ENCODE measurements at places on chromosomes 13 and 19.

DNA sequence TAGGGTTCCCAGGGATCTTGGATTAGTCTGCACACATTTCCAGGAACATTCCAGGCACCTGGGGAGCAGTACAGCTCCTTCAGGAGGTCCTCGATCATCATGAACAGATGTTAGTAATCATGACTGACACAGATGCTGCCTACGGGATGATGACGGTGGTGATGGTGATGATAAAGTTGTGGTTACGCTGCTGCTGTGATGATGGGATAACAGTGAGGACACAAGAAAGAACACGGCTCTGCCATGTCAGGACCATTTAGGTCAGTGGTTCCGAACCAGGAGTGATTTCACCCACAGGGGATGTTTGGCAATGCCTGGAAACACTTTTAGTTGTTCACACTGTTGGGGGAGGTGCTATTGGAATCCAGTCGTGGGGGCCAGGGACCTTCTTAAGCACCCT is 1193.0 kb downstream of the UQCRFS1 start:
- DNase-seq = no peak

GRCh38 chr13:31322026-31322425 is 122.3 kb downstream of the B3GLCT start:
- no peak for DNase-seq

GRCh38 chr13:30881191-30881651 is 24.9 kb upstream of the MEDAG start:
- no peak for DNase-seq

- no peak for DNase-seq
These were observed 1.5 kb upstream of the MYADM start for GRCh38 chr19:53865918-53866864.

DNA sequence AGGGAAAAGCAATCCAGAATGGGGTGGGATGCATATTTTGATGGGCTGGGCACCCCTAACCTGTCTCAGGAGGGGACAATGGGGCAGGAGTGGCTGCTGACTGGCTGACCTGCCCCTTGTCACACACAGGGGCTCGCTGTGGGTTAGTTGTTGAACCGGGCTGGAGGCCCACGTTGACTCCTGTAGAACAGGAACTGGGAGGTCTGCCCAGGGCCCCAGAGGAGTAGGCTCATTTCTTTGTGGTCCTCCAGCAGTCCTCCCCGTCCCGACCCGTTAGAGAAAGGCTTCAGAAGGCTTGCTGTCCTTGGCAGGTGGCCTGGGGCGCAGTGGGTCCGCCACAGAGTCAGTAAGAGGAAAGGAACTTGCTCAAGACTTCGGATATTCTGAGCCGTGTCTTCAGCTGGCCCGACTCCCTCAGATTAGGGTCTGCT is 70.1 kb downstream of the COL4A1 start:
- no peak for DNase-seq

DNA sequence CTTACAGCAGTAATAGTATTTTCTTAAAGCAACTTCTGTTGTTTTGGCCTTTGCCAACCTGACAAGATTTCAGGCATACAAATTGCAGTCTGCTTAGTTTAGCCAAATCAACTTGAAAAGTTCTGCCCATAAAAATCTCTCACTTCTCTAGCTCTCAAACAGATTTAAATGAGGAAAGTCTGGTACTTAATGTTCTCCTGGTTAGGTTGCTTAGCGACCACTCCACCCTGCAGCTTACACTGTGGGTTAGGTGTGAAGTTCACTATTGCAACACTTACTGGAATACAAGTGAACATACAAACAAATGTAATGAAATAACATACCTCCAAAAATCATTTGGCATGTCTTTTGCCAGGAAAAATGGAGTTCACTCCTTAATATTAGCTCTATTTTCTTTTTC is 178.7 kb upstream of the PCDH9 start:
- no peak for DNase-seq

GRCh38 chr13:50979187-50979586 is 69.6 kb downstream of the RNASEH2B start:
- no peak for DNase-seq

GRCh38 chr19:3538258-3538929 is 580 bp upstream of the TEKTIP1 start:
- DNase-seq = no peak

Measured in AG04449 (cell line).